Common myeloid progenitor, CD34-positive (primary cell): ENCODE measurements at places on chromosomes 2 and 18.

GRCh38 chr2:5911718-5912117, 219.5 kb downstream of the SOX11 start:
- DNase-seq: no peak

GRCh38 chr18:58838165-58838860, 26.4 kb upstream of the ZNF532 start:
- DNase-seq: no peak

DNA sequence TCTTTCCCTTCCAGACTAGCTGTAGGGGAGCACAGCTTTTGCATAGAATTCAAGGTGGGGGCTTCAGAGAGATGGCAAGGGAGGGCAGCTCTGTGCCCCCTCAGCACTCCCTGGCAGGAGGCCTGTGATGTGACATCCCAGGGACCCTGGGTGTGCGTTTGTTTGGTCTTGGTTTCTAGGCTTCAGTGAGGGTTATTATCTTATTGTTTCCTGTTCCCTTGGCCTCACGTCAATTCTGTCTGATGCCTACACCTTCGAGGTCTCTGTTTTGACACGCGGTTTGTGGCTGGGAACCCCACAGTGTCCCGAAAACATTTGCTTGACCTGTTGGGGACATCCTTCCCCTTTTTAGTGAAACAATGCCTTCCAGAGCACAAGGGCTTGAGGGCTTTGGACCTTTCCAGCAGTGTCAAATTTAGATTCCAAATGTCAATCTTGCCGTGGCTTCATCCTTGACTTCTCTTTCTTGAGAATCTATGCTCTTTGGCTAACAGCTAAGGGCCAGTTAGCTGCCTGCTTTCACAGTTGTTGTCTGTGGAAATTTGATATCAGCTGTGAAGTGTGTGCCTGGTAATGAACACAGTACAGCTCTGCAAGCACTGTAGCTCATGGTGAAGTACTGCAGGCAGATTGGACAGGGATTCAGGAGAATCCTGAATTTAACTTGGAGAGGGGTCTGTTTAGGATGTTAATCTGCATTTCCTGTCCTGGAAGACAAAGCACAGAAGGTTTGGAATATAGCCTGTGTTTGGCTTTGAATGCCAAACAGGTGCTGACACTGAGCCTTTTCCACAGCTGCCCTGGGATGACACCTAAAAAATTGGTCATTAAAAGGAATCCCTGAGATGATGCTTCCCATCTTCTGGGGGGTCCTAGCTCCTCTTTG, 108.2 kb upstream of the CXCR4 start:
- DNase-seq: peak; percentile 76

- no peak for DNase-seq
Observed at GRCh38 chr18:37332628-37333420, 232.8 kb downstream of the CELF4 start.

DNA sequence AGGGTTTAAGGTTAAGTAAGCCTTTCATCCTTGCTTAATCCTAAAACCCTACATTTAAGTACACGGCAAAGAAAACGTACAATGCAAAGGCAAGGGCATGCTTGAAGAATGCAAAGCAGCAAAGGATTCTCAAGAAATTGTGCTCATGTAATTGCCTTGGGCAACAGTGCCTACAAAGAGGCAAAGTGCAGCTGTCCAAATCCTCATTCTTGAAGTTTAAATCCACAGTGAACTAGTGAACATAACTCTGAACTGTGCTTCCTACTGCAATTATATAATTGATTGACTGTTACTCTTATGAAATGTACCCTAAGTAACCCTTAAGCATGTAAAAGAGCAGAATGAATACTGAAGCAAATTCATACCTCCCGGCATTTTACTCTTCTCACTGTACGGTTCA, 85.4 kb downstream of the MAP3K20 start:
- no peak for DNase-seq

DNA sequence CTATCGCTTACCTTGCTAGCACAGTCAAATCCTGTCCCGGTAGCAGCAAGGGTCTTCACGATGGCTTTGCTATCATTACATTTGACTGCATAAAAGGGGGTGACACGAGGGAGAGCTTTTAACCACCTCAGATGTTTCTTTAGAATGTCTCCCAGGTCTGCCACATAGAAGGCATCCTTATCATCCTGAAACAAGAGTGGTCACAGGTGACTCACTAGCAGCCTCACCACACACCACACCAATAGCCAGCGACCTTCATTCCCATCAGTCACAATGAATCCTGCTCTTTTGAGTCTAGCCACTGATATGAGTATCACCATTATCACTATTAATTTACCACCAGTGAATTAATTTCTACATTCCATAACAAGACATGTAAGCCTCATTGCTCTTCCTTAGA, 3.7 kb downstream of the ODC1 start:
- DNase-seq: no peak

DNA sequence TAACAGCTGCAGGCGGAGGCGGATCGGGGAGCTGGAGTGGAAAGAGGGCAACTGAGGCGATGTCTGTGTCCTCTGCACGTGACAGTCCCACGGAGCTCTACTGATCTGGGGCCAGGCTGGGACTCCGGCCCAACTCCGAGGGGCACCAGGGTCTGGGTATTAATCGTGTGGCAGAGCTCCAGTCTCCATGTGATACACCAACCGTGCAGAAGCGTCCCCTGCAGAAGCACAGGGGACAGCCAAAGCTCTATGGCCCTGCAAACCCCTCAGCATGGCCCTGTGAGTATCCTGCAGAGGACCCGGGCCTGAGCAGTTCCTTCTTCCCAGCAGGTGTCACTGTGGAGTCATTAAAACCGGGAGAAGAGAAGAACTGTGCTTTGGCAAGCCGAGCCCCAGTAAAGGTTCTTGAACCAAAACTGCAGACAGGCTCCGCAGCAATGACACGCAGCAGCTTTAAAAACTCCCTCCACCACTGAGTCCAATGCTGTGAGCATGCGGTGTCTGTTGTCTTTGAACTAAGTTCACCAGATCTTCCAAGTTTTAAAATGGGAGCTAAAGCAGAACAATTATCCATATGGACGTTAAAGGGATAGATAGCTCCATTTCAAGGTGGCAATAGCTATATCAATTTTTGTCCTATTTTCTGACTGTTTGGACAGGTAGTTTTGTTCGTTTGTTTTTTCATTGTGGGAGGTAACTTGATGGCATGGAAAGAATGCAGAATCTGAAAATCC, 79.4 kb downstream of the TMEM182 start:
- DNase-seq: peak; percentile 48

DNA sequence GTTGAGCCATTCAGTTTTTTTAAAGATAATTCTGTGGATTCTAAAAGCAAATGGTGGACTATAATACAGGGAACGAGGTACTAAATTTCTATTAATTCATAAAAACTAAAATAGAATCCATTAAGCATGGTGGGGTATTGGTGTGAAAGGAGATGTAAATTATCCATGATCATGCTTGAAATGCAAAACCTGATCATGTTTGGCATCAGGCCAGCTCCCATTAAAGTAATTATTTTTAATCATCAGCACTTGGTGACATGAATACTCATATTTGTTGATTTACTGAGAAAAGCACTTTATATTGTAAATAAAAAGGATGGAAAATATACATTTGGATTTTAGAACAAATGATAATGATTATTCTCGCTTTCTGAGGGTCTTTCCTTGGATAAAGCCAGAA, 232.3 kb upstream of the MEIS1 start:
- DNase-seq: no peak

GRCh38 chr2:7800031-7800430, 881.8 kb upstream of the ID2 start:
- DNase-seq: no peak
